ENCODE measurements at places on chromosomes 16 and 17. TPM values are rescaled to one million over a fixed set of nuclear protein-coding genes. Genes with fewer than 3 reads are reported as not detected.

TBC1D24 gene
- total RNA-seq = 16.1 TPM

TMEM235 gene
- not detected for total RNA-seq

TELO2 gene
- total RNA-seq = 23.5 TPM

DBNDD1 gene
- 1.7 TPM for total RNA-seq

DNA sequence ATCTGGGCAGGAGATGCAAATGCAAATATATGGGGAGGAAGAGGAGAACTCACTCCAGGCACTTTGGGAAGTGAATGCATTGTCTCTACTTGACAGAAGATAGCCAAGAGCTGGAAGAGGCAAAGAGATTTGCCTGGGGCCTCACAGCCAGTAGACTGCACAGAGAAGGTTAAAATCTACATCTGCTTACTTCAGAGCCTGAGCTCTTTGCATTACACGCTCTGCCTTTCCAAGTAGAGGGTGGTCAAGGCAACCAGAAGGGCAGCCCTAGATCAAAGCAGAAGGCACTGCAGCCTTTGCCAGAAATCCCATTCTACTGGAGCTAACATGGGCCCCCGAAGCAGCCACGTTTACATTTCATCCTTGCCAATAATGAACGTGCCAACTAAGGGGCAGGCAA lies 407.2 kb upstream of the CCL2 start:
- no peak for DNase-seq

DNA sequence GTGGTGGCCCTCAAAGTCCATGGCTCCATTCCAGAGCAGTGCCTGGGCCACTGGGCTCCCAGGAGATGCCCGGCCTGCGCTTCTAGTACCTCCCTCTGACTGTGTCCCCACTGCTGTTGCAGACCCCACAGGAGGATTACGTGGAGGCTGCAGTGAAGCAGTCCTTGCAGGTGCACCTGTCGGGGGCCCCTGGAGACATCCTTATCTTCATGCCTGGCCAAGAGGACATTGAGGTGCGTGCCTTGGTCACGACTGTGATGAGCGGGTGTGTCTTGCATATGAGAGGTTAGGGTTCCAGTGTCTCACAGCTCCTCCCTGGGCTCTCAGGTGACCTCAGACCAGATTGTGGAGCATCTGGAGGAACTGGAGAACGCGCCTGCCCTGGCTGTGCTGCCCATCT lies 11.3 kb downstream of the DHX38 start:
- DNase-seq = no peak

GRCh38 chr16:56728980-56729734 lies 772 bp upstream of the NUP93 start:
- DNase-seq = peak; percentile 14

- DNase-seq = no peak
These were observed 650.6 kb upstream of the SALL1 start for GRCh38 chr16:51801635-51802034.

Measured in fibroblast of the aortic adventitia (primary cell).